ENCODE measurements at places on chromosomes 3 and 15.

DNA sequence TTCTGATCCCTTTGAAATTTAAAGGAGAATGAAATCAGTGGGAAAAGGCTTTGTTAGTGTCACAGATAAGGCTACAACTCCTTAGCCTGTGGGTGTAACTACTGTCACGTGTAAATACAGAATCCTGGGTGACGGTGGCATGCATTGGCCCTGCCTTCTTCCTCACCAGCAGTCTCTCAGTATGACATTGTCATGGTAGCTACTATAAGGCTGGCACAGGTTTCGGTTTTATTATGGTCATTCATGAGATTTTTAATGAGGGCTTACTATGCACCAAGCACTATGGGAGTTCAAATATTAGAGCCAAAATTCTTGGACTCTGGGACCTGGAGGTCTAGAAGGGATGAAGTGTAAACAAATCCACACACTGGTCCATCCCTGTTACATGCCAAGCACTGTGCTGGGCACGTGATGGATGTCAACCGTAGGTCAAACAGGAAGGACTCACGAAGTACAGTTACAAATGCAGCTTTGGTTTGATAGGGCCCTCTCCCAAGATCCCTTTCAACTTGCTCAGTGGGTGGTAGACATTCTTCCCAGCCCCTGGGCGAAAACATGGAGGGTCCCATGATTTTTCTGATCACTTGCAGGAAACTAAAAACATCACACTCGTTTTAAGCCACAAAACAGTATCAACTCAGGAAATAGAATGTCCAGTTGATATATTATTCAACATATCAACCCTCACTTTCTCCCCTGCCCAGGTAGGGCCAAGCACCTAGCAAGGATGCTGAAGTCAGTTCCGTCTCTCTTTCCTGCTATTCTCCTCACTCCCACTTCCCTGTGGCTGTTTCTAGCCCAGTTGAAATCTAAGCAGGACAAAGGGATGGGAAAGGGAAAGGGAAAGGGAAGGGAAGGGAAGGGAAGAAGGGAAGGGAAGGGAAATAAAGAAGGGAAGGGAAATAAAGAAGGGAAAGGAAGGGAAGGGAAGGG, 25.3 kb downstream of the BFSP2 start:
- no peak for DNase-seq

DNA sequence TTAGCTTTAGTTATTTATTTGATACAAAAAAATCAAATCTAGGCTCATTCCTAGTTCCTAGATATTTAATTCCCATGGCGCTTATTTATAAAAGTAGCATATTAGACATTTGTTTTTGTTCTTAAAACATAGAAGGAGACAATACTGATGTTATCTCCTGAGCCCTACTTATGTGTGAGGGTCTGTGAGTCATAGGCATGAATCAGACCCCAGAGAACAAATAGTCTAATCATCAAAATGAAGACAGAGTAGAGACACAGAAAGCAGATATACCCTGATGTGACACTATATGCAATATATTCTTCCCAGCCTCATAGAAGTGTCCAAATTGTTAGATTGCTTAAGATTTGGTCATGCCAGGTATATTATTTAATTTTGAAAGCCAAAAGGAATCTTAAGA, 44.9 kb downstream of the PEX5L start:
- DNase-seq, result no peak

DNA sequence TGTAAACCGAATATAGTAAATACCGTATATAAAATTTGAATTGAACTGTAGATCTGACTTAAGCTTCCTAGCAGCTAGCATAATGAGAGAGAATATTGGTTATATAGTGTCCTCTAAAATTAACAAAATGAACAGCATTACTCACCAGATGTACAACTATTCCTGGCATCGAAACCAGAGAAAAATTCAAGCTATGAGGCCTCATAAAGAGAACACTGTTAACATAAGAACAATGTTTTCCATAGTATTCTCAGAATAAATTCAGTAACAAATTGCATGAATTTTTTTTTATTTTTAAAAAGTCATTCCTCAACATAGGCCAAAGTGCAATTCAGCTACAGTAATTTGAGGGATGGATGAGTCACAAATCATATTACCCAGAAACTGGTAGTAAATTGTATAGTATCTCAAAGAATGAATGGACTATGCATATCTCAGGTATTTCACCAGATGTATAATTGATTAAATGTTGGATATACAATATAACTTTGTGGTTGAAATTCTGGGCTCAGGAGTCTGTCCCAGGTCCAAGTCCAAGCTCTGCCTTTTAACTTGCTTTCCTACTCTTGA, 5.0 kb downstream of the TMEM207 start:
- DNase-seq, result no peak

DNA sequence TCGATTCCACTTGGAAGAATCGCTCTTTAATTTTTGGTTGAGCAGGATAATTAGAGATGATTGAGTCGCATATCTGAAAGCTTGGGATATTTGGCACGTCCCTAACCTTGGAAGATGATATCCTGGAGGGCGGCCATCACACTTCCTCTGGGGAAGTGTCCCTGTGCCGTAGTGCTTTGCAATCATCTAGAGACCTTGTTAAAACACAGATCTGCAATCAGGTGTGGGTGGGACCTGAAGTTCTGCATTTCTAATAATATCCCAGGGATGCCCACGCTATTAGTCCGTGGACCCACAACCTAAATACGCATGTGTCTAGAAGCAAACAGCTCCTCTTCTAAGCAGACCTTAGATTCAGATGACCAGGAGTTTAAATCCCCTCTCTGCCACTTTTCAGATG, 20.5 kb downstream of the MYO1E start:
- DNase-seq, result no peak

DNA sequence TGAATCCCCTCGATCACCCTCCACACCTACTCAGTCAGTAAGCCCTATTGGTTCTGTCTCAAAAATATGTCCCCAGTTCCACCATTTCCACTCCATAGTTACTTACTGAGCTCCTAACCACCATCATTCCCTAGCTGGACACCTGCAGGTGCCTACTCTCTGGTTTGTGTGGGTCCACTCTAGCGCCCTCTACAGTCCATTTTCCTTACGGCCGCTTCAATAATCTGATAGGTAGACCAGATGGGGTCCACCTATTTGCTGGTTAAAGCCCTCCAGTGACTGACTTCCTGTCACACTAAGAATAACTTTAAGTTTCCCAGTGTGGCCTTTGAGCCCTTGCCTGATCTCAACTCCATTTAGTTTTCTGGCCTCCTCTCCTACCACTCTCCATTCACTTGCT, 5.0 kb downstream of the GXYLT2 start:
- DNase-seq, result no peak

- no peak for DNase-seq
These were observed 65.9 kb upstream of the TNIK start for GRCh38 chr3:171526146-171526545.

- DNase-seq, result no peak
These were observed 10.3 kb upstream of the ZBED2 start for GRCh38 chr3:111605493-111605892.

GRCh38 chr3:12226031-12226430, 62.8 kb upstream of the PPARG start:
- no peak for DNase-seq

DNA sequence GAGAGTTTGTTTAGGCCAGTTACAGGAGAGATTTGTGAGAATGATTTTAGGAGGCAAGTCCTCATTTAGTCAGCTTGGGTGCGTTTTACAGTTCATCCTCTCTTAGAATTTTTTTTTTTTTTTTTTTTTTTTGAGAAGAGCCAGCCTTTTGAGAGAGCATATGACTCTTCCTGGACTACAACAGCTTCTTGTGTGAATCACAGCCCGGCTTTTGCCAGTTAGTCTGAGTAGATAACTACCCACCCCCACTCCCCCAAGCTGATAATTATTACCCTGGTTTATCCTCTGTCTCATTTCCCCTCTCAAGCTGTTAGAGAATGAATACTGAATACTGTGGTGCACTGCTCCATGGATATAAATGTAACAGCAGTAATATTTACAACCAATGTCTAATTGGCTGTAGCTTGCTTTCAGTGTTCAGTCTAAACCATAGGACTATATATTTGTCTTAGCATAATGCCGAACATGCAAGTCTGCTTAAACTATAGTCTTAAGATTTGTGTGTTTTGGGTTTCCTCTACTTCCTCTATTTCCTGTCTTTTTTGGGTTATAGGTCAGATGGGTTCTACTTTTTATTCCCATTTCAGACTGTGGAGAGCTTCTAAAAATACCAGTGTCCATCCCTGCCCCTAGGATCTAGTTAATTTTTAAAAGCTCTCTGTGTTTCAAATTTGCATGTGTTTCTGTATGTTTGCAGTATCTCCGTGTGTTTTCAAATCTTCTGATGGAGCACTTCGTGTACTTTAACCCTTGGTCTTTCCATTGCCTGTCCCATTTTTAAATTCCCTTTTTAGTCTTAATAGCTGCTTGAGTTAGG, 8.0 kb downstream of the CHD2 start:
- DNase-seq, result no peak

GRCh38 chr15:51621936-51622603, 501 bp downstream of the DMXL2 start:
- DNase-seq, result peak; percentile 36

DNA sequence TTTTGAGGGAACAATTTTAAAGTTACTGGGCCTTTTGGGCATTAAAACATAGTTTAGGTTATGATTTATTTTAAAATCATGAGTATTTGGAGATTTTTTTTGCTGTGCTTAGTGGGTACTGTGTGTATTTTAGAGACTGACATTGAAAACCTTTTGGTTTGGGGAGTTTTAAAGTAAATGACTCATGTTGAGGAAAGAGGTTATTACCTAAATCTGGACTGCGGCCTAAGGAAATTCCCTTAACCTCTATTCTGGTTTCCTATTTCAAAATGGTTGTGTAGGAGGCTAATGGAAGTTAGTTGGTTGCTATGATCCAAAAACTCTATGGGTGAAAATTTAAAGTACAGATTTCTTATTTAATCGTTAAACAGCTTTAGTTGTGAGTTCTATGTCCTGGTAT, 57.3 kb upstream of the DPH6 start:
- DNase-seq, result no peak

GRCh38 chr15:70420948-70421482, 323.3 kb upstream of the TLE3 start:
- DNase-seq, result no peak

DNA sequence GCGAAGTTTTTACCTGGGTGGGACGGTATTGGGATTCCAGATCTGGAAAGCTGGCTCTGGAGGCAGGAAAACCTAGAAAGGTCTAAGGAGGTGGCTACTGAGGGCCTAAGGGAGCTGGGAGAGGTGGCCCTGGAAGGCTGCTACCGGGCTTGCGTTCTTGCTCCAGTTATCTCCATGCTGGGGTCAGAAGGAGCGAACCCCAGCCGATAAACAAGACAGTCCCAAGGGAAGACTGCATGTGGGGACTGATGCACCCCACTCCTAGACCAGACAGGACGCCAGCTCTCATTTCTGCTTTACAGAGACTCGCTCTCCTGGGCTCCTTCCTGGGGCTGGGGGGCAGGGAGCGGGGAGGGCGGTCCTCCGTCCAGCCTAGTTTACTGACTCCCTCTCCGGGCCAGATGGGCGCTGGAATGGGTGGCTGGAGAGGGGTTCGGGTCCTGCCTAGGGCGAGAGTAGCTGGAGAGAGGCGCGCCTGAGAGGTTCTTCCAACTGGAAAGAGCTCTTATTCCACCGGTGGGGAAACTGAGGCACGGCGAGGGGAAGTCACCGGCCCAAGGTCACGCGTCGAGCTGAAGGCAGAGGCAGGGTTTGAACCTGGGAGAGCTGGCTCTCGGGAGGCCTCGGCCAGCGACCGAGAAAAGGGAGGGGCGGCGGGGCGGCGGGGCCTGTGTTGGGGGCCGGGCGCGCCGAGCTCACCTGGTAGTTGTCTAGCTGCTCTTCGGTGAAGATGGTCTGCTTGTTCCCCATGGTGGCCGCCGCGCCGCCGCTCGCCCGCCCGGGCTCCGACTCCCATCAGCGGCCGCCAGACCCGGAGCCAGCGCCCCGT, 565 bp downstream of the CIB2 start:
- DNase-seq, result peak; percentile 54

DNA sequence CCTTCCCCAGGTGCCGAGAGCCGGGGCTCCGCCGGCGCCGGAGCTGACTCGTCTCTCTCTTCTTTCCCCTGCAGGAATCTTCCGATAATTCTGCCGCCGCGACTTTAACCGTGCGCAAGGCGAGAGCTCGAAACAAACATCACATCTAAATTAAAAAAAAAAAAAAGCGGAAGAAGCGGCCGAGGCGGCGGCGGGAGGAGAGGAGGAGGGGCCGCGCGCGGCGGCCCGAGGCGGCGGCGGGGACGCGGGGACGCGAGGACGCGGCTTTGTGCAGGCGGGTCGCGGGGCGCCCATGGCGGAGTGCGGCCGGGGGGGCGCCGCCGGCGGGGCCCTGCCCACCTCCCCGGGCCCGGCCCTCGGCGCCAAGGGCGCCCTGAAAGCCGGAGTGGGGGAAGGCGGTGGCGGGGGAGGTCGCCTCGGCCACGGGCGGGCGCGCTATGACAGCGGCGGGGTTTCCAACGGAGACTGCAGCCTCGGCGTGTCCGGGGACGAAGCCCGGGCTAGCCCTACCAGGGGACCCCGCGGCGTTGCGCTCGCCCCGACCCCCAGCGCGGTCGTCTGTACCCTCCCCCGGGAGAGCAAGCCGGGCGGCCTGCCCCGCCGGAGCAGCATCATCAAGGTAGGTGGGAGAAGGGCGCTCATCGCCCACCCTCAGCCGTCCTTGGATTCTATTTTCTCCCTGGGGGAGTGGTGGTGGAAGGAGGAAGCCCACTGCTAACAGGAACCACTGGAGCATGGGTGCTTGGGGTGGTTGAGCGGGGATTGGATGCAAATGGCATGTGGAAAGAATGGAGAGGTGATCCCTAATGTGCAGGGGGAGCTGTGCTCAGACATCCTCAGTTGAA, at the start of gene PLCL2:
TSS of gene PLCL2 (plus strand) at position 208 of the 845 bp plus-strand sequence. CDS start at position 293, 85 bp downstream.
- DNase-seq, result peak; percentile 65

DNA sequence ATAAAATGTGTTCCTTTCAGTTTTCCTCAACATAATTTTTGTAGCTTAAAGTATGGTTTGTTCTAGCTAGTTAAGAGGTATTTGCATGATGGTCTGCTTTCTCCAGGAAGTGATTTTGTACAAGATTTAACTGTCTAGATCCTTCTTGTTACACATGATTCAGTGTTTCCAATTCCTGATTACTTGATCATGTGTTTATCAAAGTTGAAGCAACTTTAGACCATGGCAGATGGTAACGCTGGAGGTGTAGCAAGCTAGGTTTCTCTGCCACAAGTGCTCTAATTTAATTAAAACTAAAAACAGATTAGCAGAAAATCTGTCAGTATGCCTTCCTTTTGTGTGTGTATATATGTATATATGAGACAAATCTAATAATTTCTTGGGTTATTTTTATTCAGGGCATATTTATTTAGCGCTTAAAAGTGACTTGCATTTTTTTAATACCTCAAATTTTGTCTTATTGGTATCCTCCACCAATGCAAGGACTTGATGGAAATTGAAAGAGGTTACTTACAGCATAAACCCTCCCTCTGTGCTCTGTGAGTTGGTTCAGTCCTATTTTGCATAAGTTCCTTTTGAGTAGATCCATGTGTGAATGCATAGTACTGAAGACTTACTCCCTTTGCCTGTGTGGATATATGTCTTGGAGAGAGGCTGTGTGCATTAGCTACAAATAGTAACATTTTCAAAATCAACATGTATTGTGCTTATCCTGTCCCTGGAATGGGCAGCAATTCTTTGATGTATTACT, 157.3 kb upstream of the CGNL1 start:
- DNase-seq, result no peak

GRCh38 chr3:53188136-53188685, 27.2 kb downstream of the PRKCD start:
- DNase-seq, result no peak

All from stimulated activated CD4-positive, alpha-beta T cell treated with anti-CD3 and anti-CD28 coated beads, Interleukin-2, amount 100 ng/mL, for 24 hours (primary cell).